Peyer's patch (tissue), 4 donors: ENCODE measurements at places on chromosomes 4 and X.

DNA sequence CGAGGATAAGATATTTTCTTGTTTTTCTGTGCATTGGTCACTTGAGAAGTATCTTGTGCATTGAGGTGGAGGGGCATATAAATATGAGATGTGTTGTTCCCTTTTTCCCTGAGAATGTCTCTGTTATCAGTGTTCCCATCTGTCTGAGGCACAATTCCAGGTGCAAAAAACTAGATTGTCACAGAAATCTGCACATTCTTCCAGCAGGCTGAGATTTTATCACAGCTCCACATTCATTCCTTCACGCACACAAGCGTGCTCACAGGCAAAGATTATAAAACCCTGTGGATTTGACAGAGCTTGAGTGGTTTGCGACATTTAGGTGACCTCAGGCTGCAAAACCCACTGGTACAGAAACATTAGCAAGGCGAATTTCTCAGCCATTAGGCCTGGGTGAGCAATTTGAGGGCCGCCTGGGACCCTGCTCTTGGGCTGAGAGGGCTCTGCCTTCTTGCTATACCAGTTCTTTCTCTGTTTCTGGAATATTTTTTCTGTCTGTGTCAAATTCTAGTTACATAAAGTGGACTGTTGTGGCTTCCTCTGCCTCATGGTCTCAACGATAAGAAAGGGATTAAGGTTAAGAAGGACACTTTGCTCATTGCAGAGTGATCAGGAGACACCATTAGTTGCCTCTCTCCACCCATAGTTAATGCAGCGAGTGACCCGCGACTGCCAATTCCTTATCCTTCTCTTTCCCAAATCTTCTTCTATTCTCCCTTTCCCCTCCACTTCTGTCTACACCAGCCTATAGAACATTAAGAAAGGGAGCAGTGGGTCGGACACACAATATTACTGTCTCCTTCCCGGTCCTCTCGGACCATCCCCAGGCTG, 86.7 kb upstream of the C1QTNF7 start:
- DNase-seq = no peak

- no peak for DNase-seq
These were observed 467.8 kb downstream of the PCDH7 start for GRCh38 chr4:31187979-31188378.

DNA sequence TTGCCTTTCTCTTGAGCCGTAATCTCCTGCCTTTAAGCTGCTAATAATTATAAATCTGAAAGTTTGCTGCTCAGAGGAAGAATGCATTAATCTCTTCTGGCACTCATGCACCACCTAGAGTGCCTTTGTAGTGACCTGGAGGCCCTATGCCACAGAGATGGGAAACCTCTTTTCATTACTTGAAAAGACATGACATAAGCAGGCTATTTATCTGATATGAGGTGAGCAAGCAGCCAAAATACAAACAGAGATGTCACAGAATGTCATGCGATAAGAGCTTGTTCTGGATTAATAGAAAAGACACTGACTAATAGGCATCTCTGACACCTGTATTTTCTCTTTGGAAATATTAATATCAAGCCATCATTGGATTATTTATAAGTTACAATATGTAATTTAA, 42.3 kb downstream of the GABRB1 start:
- no peak for DNase-seq

DNA sequence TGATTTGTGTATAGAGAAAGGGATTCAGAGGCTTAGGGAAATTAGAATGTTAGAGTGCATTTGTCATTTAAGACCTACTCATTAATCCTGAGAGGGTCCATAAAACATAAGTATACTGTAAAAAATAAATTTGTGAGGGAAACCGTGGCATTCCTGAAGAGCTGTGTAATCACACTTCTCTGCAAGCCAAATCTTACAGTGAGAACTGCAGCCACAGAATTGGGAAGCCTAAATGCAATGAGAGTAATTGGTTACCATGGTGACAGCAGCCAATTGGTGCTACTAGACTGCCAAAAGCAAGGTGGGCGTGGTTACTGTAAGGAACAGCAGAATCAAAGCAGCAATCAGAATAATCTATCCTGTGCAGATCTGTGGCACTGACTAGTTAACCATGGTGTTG, 345.2 kb upstream of the GRID2 start:
- DNase-seq = no peak

DNA sequence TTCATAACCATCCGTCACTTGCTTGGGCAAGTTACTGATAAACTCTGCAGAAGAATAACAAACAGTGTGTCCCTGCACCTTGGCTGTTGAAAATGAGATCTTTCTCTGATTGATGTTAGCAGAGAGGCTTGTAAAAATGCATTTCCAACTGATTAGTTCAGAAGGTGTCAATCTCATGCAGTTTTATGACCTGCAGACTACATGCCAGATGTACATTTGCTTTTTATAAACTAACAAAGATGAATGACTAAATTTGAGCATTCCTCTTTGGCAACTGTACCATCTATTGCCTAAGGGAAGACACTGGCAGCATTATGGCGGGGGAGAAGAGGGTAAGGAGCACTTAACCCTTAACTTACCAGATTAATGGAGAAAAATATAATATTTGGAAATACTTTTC, 192.8 kb downstream of the DCTD start:
- DNase-seq = no peak

DNA sequence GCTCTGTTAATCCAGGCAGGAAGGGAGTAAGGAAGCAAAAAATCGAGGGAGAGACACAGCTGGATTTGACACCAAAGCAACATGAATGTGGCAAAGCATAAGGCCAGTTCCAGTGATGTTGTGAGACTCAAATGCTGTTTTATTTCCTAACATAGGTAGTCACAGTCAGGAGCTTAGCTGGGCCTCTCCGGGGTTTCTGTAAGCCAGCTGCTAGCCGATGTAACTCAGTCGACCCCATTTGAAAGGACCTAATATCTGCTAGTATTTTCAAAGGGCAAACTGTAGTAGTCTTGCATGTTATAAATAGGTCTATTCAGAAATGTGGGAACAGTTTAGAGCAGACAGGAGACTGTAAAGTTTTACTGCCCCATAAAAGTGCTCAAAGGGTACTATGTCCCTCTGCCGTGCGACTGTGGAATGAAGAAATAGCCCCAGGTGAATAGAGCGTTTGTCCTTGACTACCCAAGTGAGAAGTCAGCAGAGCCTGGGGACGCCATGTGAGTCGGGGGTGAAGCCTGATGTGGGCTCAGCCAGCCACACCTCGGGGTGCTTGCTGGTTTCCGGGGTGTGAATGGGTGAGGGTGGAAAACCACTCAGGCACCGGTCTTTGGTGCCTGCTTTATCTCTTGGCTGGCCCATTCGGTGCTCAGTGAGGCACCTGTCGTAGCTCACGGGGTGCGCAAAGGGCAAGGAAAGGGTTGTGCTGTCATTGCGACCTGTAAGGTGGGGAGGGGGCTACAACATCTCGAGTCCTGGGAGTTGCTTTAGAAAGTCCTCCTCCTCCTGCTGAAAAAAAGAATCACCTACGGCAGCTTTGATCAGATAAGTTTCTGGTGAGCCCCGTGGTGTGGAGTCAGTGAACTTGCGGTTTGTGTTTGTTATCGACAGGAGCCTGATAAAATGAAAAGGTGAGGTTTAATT, 745 bp downstream of the TRIM2 start:
- peak; percentile 83 for DNase-seq

- DNase-seq = no peak
These were observed 169.9 kb downstream of the DHRSX start for GRCh38 chrX:2330910-2331309.

- no peak for DNase-seq
These were observed 35.9 kb downstream of the DCAF8L2 start for GRCh38 chrX:27626066-27626465.

GRCh38 chr4:88775529-88775928, 77.9 kb upstream of the NAP1L5 start:
- DNase-seq = no peak

GRCh38 chrX:9851890-9852289, 65.7 kb downstream of the SHROOM2 start:
- no peak for DNase-seq
